ENCODE measurements at places on chromosomes 1 and 21.

GRCh38 chr1:23492132-23492720 lies 8.2 kb upstream of the ASAP3 start:
- no peak for DNase-seq

DNA sequence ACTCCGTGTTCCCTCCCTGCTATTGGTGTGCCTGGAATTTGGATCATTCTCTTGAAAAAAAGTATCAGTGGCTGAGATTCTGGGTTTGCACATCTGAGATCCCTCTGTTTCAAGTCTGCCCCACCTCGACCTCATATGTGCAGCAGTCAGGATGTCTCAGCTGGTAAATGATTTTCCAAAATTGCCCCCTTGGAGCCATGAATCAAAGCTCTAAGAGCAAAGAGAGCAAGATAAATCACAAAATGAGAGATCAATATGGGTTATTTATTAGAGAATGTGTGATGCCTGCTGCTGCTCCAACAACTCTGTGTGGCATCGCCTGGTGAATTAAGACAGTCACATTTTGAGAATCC lies 8.5 kb downstream of the CRP start:
- no peak for DNase-seq

DNA sequence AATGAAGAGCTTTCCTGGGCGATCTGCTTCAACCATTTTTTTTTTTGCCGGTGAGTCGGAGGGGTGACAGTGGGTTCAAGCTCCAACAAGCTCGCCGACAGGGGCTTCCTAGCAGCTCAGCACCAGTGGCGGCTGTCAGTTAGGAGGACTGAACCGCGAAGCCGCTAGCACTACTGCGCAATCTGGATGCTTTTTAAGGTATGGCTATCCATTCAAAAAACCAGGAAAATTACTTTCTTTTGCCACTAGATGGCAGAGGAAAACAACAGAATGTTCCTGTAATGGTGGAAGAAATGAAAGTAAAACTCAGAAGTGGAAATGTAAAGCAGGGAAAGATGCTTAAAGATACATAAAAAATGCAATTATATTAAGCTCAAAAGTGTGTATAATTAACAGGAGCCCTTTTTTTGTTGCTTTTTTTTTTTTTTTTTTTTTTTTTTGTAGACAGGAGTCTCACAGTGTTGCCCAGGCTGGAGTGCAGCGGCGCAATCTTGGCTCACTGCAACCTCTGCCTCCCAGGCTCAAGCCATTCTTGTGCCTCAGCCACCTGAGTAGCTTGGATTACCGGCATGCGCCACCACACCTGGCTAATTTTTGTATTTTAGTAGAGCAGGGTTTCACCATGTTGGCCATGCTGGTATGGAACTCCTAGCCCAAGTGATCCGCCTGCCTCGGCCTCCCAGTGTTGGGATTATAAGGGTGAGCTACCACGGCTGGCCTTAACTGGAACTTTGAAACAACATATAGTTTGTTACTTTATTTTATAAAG lies 8.5 kb downstream of the KYAT3 start:
- DNase-seq: no peak

DNA sequence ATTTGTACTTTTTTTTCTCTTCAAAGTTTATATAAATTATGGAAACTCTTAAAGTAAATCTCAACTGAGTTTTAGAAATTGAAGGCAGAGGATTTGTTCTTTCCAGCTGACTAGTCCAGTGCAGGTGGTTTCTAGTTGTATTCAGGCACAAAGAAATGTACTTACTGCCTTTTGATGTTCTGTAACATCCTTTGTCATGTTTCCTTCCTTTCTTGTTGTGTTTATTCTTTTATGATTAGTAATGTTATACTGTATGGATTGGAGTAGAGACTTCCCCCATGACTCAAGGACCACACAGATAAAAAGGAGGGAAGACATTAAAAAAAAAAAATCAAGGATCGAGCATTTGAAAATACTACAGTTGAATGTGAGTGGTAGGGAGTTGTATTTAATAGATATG lies 8.0 kb downstream of the HIPK1 start:
- no peak for DNase-seq

- no peak for DNase-seq
Measured at GRCh38 chr1:43597028-43597427, 52.9 kb upstream of the KDM4A start.

GRCh38 chr1:97139512-97139911 lies 417.9 kb downstream of the PTBP2 start:
- no peak for DNase-seq

- DNase-seq: no peak
Measured at GRCh38 chr1:152513081-152513480, 1.2 kb upstream of the CRCT1 start.

- DNase-seq: no peak
Measured at GRCh38 chr1:235357485-235358373, 9.5 kb upstream of the TBCE start.

- DNase-seq: no peak
Measured at GRCh38 chr1:19465650-19466049, 19.7 kb downstream of the CAPZB start.

DNA sequence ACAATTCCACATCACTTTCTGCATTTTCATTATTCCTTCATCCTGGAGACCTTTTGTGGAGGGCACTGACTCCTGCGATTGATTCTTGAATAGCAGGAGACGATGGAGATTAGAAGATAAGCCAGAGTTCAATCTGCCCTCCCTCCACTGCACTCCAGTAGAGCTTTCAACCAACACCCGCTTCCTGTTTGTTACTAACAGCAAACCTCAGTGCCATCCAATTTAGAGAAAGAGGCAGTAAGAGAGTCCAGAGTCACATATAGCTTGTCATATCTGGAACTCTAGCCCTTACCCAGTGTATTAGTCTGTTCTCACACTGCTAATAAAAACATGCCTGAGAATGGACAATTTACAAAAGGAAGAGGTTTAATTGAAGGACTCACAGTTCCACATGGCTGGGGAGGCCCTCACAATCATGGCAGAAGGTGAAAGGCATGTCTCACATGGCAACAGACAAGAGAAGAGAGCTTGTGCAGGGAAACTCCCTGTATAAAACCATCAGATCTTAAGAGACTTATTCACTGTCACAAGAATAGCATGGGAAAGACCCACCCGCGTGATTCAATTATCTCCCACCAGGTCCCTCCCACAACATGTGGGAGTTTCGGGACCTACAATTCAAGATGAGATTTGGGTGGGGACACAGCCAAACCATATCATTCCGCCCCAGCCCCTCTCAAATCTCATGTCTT lies 55.9 kb downstream of the PCBP3 start:
- DNase-seq: no peak

DNA sequence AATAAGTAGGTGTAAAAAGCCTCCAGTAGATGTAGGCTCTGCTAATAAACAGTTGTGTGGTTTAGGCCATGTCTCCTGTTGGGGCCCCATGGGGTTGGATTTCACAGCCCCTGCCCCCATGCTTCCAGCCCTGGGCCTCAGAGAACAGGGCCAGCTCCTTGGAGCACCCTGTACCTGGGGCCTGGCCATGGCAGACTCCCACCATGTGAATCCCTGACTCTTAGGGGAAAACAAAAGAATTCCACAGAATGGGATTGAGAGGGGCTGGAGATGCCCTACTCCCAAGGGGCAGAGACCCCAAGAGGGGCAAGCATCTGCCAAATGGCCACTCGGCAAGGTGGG lies 11.5 kb downstream of the LRP8 start:
- DNase-seq: no peak

- DNase-seq: no peak
Measured at GRCh38 chr1:85892366-85892765, 184.1 kb upstream of the ZNHIT6 start.

DNA sequence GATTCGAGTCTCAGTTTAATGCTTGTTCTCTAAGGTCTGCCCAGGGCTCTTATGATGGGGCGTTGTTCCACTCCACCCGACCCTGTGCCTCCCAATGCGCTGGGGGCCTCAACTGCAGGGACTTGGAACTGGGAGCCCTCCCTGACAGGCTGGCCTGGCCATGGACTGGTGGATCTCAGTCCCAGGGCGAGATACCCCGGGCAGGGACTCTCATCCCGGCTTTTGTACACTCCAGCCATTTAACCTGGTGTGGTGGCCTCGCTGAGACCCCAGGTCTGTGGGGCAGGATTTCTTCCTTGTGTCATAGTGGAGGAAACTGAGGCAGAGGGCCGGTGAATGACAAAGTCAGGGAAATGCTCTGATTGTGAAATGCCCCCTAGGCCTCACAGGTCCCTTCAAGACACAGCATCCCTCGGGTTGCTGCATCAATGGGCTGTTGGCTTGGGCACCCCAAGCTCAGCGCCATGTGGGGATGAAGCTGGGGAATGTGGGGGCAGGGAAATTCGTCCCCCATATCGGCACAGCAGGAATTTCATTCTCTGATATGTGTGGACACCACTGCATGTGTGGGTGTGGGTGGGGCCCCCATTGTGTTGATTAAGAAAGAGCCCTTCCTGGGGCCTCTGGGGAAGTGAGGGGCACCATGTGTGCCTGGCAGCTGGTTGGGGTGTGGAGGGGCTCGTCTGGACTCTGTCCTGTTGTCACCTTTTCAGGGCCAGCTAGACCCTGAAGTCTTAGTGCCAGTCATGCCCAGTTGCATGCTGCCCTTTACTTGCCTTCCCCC lies 19.9 kb upstream of the ZNF678 start:
- DNase-seq: no peak

- no peak for DNase-seq
Measured at GRCh38 chr1:24939040-24939674, 9.1 kb upstream of the RUNX3 start.
